ENCODE measurements at places on chromosomes 4 and X.

GRCh38 chr4:2368746-2369437 is 49.6 kb downstream of the ZFYVE28 start:
- DNase-seq, result no peak

DNA sequence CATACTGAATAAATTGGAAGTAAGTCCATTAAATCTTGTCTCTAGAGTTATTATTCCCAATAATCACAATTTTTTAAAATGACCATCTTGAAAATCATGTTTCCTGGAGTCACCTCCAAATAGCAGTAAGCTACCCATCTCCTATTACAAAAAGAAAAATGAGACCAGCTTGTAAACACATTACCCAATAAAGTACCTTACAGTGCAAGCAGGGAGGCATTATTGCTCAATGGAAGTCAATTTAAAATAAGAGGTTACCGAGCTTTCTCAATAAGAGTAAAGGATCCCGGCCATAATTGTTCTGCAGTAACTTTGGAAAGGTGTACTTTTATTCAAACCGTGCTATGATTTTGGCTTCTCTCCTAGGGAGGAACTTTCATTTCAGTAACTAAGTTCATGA is 78.0 kb downstream of the DMD start:
- no peak for DNase-seq

DNA sequence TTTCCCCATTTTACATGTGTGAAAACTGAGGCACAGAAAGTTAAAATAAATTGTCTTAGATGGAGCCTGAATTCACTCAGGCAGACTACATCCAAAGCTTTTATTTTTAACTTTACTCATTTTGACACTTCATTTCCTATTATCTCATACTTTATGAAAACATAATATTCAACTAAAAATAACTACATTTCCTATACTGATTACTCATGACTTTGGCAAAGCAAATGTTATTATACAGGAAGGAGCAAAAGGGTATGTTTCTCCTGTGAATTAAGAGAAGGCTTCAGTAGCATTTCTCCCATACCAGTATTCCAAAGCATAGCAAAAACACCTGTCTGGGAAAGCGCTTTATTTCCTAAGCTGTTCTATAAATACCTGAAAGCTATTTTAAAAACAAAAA is 178.6 kb downstream of the ADAMTS3 start:
- DNase-seq, result no peak

DNA sequence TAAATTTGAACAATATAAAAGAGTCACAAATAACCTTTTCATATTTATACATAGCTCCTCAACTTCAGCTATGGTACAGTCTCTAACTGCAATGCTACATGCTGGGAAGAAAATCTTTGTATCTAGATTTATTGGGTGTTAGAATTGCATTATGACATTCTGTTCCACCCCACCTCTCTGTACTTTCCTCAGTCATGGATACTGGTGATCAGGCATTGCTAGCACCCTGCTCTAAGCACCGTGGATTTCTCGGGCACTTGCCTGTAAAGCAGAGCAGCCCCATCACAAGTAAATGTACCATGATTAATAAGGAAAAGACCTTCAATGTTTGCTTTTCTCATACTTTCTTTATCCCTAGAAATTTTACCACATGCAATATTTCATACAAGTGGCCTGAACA is 1028.9 kb upstream of the INTU start:
- no peak for DNase-seq

DNA sequence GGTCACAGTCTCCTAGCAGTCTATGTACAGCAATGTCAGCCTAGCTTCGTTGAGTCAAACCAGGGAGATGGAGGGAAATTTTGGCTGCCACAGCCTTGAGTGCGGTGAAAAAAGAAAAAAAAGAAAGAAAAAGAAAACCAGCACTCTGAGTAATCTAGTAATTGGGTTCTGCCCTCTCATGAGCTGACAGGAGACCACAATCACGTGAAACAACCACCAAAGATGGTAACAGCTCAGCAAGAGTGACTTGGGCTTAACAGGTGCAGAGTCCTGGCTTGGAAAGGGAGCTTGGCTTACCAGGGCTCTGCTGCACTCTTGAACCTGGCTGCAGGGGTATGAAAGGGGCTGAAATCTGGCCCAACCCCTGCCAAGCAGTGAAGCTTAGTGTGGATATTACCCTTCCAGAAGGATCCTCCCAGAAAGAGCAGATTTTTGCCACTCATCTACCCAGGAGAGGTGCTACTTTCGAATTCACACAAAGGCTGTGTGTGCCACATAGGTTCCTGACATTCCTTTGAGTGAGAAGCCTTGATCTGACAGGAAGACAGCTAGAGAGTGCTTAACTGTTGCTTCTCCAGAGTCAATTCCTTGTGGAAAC is 350.3 kb downstream of the PTTG2 start:
- peak; percentile 95 for DNase-seq

- DNase-seq, result no peak
These were observed 28.8 kb upstream of the PCSK1N start for GRCh38 chrX:48864210-48864609.

GRCh38 chr4:164977243-164978164 is at the start of gene TRIM61:
TSS of gene TRIM61 (minus strand) at chr4:164977657. CDS start at chr4:164970002, 7,655 bp downstream.
- peak; percentile 27 for DNase-seq

- no peak for DNase-seq
These were observed 114.5 kb downstream of the COL4A6 start for GRCh38 chrX:108323751-108324150.

DNA sequence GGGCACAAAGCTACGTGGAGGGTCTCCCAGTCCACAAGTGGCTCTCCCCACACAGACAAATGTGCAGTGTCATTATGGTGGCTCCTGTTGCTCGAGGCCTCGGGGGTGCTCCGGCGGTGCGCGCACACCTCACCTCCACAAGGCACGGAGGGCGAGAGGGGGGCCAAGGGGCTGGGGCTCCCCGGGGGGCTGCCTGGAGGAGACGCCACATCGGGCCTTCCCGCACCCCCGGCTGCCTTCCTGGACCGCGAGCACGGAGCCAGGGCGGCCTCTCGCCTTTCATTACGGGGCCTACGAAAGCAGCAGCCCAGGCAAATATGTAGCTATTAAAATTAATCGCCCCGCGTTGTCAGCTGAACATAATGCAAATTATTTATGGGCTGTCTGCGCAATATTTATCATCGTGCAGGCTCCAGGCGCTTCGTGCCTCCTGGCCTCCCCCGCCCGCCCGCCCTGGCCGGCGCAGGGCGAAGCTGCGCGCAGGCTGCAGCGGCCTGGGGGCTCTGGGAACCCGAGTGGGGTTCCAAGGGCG is 70.8 kb upstream of the BCOR start:
- no peak for DNase-seq

DNA sequence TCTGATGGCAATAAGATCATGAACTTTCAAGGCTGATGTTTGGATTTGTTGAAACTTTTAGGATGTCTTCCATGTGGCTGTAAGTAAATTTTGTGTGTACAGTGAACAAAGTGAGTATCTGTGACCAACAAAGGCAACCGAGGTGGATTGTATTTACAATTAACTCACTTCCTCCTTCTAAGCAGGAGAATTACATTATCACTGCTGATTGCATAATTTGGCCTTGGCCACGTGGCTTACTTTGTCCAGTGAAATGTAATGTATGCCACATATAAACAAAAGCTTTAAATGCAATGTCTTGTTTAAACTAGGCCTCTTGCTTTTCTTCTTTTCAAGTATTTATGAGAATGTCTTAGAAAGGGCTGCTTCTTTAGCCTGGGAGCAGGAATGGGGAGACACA is 66.3 kb upstream of the MAD2L1 start:
- no peak for DNase-seq

- DNase-seq, result no peak
These were observed 436.7 kb downstream of the MID1IP1 start for GRCh38 chrX:39238006-39238405.

DNA sequence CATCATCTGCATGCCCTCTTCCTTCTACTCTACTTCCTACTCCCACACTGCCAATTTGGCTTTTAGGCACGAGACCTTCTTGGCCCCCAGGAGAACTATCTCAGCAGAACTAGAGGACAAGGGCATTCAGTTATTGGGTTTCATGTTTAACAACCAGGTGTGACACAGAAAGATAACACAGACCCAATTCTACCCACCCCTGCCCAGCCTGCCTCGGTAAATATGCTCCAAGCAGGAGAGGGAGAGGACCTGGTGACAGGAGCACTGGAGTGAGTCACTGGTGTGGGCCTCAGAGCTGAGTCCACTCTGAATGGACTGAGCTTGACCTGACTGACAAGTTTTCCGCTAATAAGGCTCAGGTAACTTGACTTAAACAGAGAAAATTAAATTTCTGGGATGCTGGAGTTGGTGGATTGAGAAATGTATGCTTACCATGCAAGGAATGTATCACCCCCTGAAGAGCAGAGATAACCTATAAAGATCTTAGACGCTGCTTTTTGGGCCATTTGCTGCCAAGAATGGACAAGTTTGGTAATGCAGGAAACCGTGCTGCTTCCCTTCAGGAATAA is 52.5 kb downstream of the CASP3 start:
- no peak for DNase-seq

GRCh38 chr4:37453281-37453998 is 208.9 kb downstream of the NWD2 start:
- DNase-seq, result peak; percentile 49

- DNase-seq, result no peak
These were observed 41.7 kb downstream of the VSIG4 start for GRCh38 chrX:65997978-65998717.

GRCh38 chrX:71612256-71612655 is 6.1 kb downstream of the CXCR3 start:
- no peak for DNase-seq

GRCh38 chr4:139076016-139076744 is 60.6 kb downstream of the NOCT start:
- DNase-seq, result no peak
